Stimulated activated CD8-positive, alpha-beta memory T cell treated with anti-CD3 and anti-CD28 coated beads, Interleukin-4, amount 100 ng/mL, for 24 hours (primary cell): ENCODE measurements at places on chromosomes 6 and 20.

- DNase-seq = no peak
Observed at GRCh38 chr6:165662749-165663376, at the start of gene PDE10A. Gene PDE10A (minus strand): TSS chr6:165663241. CDS start chr6:165662811, 430 bp downstream.

GRCh38 chr20:24227600-24227999 is 239.0 kb upstream of the GGTLC1 start:
- no peak for DNase-seq

- no peak for DNase-seq
Observed at GRCh38 chr20:57624124-57624523, 3.9 kb upstream of the ZBP1 start.

DNA sequence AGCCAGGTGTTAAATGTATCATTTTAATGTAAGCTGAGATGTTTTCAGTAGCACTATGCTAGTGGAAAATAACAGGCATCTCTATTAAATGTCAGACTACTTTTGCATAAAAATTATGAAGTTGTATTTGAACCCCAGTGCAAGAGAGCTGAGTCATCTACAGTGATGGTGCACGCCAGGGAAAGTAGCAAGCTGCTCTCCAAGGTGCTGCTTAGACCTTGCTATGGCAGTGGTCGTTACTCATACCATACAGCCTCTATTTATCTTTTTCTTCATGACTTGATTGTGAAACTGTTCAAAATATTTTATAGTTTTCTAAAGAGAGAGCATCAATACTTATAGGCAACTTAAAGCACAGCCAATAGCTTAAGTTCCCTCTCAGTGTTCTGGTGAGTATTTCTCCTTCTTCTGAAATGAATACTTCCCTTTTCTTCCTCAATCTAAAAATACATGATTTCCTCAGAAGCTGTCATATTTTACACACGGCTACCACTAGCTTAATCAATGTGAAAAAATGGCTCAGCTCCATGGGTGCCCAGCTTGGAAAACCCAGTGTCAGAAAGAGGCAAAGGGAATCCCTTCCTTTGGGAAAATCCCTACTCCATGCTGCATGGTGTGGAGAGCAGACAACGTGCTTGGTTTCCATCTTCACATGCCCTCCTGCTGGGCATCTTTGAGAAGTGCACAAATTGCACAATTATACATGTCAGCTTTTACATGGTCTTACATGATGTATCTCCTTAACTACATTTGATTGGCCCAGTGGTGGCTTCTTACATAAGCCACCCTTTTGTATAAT is 105.6 kb downstream of the ELOVL4 start:
- DNase-seq = no peak

DNA sequence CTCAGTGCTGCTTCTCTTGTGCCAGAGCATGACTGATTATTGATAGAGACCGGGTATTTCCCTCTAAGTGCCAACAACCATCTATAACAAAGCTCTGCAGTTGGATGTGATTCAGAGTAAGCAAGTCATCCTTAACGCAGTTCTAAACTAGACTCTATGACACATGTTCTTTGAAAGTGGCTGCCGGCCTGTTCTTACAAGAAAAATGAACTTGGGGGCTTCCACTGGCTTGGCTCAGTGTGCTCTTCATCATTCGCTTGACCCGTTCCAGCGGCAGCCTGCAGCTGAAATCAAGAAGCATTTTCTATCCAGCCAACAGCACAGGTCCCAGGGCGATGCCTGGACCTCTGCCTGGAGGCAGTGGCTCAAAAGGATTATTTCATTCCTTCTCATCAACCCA is 29.8 kb downstream of the GFOD1 start:
- DNase-seq = no peak

DNA sequence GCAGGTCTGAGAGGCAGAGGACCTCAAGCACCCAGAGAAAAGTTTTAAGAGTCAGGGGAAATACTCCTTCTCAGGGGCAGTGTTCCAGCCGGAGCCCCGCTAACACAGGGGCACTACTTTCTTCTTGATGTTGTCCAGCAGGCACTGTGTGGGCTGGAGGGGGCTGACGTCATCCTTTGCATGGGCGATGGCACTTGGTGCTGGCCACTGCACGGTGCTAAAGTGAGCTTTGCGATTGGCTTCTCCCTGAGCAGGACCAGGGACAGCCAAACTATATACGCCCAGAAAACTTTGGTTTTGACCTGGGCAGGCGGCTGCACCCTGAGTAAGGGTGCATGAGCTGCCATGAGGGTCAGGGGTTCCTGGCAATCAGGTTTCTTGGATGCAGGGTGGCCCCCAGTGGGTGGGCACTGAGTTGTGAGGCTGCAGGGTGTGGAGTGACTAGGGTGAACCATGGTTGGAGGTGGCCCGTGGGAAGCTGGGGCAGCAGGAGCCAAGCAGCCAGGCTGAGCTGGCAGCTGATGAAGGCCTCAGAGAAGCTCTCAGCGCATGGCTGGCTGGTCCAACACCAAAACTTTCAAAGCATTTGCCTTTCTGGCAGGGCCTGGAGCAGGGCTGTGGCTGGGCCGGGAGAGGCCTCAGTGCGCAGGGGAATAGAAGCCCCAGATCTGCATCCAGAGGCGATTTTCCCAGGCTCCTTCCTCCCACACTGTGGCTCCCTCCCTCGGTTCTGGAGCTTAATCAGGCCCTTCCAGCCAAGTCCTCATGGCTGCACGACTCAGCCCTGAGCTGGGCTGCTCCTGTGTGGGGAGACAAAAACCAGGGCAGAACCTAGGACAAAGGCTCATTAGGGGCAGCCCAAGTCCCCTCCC is 18.3 kb downstream of the MRPS18A start:
- DNase-seq = no peak

- DNase-seq = no peak
Observed at GRCh38 chr20:47927385-47927851, 142.1 kb upstream of the SULF2 start.

DNA sequence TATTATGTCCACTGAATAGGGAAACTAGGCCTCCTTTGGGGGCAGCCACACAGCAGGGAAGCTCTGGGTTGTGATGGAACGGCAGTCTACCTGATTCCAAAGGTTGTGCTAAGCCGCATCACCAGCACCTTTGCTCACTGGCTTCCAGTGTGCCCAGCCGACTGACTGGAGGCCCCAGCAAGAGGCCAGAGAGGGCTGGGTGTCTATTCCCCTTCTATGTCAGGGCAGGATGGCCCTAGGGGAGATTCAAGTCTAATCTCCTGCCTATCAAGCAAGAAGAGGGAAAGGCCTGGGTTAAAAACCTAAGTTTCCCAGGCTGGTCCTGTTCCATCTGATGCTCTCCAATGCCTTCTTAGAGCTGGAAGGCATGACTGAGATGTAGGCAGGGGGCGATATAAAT is 53.6 kb downstream of the JPH2 start:
- no peak for DNase-seq

GRCh38 chr6:39072830-39073229 is 24.2 kb downstream of the GLP1R start:
- no peak for DNase-seq

DNA sequence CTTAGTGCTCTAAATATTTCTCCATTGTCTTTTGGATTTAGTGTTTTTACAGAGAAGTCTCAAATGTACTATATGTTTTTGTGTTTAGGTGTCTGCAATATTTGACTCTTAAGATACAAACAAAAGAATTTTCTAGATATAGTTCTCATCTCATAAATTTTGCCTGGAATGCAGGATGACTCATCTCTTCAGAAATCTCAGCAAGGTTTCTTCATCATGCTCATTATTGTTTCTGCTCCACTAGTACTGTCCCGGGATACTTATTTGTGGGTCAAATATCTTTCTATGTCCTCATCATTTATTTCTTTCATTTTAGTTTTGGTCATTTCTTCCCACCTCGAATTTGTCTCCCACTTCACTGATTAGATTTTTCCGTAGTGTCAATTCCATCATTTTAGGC is 9.5 kb downstream of the AHI1 start:
- DNase-seq = no peak

GRCh38 chr6:37321101-37321500 is 32.7 kb upstream of the RNF8 start:
- no peak for DNase-seq

GRCh38 chr20:52869276-52869675 is 102.9 kb upstream of the TSHZ2 start:
- DNase-seq = no peak

DNA sequence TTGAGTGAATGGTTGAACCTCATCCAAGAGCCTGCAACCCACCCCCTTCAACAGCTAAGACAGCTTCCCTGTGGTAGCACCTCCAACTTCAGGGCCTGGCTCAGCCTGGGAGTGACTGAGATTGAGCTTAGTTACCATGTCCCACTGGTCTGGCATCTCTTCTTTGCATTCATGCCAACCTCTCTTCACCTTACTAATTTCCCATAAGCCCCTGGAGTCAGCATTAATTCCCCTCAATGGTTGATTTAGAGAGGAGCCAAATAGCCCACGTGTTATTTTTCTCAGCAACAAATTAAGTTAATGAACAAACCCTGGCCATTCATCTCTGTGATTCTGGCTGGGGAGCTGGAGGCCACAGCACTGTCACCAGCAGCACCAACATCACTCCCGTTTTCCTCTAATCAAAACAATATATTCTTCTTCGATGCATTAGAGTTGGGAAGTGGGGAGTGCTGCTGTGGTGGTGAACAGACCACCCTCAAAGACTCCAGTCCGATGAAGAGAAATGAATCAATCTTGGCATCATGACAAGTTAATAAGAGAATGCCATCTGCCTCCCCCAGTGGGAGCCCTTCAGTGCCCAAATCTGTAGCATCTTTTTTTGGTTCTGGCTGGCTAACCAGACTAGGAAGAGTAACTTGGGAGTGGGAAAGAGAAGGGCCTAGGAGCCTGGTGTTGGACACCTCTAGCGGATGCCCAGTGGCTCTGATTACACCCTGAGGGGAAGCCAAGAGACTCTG is 316.9 kb upstream of the RNF24 start:
- no peak for DNase-seq
